ENCODE measurements at places on chromosomes 1 and 21.

DNA sequence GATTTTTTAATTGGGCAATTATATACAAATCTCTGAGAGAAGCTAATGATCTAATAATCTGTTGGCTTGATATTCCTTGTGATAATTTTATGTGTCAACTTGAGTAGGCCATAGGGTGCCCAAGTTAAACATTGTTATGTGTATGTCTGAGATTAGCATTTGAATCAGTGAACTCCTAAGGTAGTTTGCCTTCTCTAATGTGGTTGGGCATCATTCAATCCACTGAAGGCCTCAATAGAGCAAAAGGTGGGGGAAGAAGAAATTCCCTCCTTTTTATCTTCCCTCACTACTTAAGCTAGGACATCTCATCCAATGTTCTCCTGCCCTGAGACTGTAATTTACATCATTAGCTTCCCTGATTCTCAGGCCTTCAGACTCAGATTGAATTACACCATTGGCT, 394.5 kb downstream of the LMO4 start:
- no peak for DNase-seq

GRCh38 chr1:55012661-55013060, 13.9 kb downstream of the BSND start:
- DNase-seq = no peak

DNA sequence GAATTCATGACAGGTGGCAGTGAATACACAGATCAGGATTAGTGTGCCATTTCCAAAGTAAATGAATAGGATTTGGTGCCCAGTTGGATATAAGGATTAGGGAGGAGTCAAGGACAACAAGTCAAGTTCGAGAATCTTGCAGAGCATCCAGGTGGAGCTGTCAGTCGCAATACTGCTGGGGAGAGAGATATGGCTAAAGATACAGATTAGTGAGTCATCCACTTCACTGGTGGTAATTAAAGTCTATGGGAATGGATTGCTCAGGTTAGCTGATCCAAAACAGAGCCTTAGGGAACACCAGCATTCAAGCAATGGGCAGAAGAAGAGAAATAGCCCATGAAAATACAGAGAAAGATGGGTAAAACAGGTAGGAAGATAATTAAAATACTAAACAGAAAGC, 26.8 kb downstream of the BCAS2 start:
- DNase-seq = no peak

DNA sequence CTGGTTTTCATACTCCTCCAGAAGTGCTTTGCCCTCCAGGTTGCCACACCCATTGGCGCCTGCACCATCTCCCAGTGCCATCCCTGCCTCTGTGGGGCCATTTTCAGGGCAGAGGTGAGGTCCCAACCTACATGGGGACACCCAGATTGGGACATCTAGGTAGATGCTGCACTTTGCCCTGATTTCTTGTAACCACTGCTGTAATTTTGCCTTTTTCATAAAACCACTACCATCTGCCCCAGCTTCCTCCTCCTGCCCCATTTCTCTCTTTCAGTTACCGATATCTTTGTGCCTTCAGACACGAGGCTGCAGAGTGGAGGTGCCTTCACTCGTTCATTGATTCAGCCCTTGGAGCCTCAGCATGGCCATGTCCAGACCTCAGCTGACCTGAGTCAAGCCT, 21.4 kb downstream of the FAAH start:
- no peak for DNase-seq
